ENCODE measurements at places on chromosomes 12 and 14.

DNA sequence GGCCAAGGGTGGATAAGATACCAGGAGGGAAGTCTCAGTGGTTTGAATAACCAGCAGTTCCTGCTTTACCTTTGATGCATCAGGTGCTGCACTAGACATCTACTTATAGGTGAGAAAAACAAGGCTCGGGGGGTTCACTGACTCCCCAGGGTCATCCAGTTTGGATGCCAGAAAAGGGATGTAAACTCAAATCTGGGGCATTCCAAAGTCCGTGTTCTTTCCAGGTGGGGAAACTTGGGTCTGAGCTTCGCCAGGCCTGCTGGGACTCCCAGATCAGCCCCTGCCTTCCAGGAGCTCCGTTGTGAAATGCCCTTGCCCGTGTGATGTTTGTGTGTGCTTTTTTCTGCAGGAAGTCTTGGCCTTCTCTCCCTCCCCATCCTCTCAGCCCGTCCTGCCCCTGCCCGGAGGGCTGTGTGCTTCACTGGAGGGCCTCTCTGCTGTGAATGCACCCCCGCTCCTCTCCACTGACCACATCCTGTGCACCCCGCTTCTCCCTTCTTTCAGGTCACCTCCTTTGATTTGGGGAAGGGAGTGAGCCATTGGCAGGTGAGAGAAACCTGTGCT is 42.1 kb downstream of the TSPAN9 start:
- DNase-seq, result no peak

DNA sequence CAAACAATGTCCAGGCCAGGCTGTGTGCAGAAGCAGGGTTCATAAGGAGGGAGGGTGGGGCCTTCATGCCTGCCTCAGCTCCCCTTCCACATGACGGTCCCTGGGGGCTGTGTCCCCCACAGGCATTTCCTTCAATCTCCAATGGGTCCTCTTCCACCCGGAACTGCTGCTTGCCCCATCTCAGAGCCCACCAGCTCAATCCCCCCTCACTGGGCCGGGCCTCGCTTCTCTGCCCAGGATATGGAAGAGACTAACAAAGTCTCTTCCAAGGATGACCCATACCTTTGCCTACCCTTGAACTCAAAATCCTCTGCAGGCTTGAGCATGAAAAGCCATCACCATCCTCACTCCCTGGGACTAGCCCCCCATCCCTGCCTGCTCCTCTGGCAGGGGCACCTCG is 28.4 kb upstream of the FAM181A start:
- DNase-seq, result no peak

GRCh38 chr14:90611936-90612335 is 204.3 kb downstream of the TTC7B start:
- no peak for DNase-seq

- no peak for DNase-seq
Observed at GRCh38 chr14:55500219-55500701, 59.8 kb upstream of the TBPL2 start.

DNA sequence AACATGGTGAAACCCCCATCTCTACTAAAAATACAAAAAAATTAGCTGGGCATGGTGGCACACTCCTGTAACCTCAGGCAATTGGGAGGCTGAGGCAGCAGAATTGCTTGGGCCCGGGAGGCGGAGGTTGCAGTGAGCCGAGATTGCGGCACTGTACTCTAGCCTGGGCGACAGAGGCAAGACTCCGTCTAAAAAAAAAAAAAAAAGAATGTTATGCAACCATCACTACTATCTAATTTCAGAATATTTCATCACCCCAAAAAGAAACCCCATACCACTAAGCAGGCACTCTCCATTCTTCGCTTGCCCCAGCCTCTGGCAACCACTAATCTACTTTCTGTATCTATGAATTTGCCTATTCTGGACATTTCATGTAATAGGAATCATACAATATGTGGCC is 68.8 kb upstream of the AMN start:
- DNase-seq, result no peak

DNA sequence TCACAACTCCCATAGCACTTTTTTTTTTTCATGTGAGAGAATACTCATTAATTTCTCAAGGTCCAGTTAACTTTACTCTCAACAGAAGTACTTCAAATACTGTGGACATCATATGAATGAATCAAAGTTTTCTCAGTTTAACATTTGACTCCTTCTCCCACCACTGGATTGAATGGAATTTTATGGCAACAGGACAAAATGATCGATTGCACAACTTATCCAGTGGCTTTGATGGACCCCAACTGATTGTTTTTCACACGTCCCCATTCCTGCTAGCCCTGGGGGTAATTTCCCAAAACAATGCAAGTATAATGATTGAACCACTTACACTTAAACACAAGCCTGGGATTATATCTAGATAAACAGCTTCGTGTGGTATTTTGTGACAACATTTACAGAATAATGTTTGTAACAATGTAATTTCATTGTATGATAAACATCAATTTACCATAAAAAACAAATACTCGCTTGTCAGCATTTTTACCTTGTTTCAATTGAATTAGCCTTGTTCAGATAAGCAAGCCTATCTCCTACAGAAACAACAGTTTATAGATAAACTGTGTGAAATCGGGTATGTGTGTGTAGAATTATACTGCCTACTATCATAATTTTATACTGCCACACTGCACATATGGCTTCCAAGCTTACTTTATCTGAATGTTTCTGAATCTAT is 60.9 kb downstream of the SOX5 start:
- no peak for DNase-seq

GRCh38 chr12:65300097-65300496 is 21.6 kb downstream of the MSRB3 start:
- DNase-seq, result no peak

DNA sequence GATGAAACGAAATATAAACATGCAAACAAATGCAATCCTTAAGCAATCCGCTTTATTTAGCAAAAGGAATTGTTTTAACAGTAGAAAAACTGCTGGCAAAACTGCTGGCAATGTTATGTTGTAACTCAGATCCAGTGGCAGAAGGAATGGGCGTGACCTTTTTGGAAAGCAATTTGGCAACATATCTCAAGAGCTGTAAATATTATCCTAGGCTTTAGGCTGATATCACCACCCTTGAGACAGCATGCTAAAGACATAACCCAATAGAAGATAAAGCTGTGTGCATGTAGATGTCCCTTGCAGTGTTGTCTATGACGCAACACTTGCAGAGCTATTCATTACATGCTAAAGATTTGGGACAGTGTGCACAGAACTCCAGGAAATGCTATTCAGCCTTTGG is 138.5 kb downstream of the DICER1 start:
- no peak for DNase-seq

DNA sequence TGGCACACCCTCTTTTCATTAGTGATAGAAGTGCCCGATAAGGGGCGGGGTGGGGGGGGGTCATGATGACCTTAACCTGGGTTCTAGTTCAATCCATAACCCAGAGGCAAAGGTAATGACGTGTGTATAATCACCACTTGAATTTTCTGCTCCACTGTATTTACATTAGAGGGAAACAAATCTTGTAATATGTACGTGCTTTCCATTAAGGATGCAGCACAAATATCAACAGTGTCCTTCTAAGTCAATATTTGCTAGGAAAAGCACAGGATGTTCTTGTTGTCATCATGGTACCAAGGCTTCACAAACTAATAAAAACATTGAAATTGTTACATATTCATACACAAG is 121.2 kb upstream of the SLC38A2 start:
- peak; percentile 69 for DNase-seq

- no peak for DNase-seq
Observed at GRCh38 chr14:103451401-103451800, 66.2 kb downstream of the MARK3 start.

- peak; percentile 87 for DNase-seq
Observed at GRCh38 chr12:95336387-95337067, 118.9 kb downstream of the VEZT start.

DNA sequence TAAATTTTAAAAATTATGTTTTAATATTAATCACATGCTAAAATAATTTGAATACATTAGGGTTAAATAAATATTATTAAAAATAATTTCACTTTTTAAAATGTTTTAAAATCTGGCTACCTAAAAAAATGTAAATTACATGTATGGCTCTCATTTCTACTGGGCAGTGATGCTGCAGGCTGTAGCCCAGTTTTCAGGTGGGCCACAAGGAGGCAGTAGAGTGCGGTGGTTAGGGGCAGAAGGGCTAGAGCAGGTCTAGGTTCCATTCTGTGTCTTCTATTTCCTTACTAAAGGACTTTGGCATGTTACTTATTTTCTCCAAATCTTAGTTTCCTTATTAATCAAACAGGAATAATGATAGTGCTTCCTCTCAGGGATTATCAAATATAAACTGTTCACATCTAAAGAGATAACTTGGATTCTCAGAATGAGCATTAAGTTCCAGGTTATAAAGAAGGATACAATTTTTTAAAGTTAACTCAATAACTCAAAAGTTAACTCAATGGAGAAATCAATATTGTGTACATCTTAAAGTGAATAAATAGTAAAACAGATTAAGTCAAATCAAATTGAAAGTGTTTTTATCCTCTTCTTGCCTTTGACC is 54.9 kb upstream of the OVCH1 start:
- DNase-seq, result peak; percentile 32

GRCh38 chr14:99531251-99532096 is 50.3 kb downstream of the CCNK start:
- DNase-seq, result no peak

DNA sequence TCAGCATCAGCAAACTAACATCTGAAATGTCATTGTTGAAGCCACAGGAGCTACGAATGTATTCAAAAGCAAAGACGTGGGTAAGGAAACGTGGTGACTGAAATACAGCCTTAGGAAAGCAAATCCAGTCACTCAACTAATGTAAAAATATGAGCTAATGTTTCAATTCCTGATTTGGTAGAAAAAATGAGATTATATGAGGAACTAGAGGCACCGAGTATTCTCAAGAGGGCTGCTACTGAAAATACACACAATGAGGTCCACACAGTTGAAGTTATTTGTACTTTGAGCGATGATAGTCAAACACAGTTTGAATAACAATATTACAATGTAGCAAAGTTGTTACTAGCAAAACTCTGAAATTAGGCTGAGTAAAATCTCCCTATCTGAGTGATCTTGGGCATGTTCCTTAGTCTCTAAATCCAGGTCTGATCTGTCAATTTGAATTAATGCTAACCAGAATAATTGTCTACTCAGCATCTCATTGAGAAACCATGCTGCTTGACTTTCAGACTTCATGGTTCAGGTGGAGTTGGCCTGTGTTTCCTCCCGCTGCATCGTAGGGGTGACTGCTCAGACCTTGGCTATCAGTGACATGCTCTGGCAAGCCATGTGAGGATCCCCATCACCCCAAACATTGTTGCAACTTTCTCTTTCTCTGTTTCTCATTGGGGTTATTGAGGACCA is 467.1 kb upstream of the SOX5 start:
- no peak for DNase-seq

- DNase-seq, result no peak
Observed at GRCh38 chr12:107662484-107662883, 23.1 kb upstream of the PWP1 start.

- peak; percentile 99 for DNase-seq
Observed at GRCh38 chr14:89214221-89214965, 202.6 kb downstream of the FOXN3 start.

- no peak for DNase-seq
Observed at GRCh38 chr12:121701667-121702277, 10.8 kb upstream of the TMEM120B start.

GRCh38 chr14:91270619-91271018 is 26.1 kb upstream of the GPR68 start:
- DNase-seq, result no peak

DNA sequence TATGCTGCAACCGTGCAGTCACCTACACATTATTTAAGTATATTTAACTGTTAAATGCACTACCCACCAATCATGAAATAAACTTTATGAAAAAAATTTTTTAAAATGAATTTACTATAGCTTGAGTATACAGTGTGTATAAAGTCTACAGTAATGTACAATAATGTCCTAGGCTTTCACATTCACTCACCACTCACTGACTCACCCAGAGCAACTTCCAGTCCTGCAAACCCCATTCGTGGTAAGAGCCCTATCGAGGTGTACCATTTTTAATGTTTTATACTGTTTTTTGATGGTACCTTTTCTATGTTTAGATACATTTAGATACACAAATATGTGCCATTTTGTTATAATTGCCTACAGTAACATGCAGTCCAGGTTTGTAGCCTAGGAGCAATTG is 48.1 kb downstream of the KLRG1 start:
- DNase-seq, result no peak

DNA sequence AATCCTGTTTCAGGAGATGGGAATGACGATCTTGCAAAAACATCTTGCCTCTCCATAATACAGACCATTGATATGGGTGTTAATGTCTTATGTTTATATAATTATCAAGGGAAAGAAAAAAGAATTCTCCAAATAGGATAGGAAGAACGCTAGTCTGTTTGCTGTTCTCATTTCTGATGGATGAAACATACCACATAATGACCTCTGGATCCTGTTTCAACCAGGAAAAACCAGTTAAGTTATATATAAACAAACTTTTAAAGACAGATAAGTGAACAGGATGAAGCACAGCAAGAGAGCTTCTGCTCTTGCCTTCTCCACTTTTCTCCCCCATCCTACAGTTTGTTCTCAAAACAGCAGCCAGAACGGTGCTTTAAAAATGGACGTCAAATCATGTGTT is 27.8 kb downstream of the COQ6 start:
- DNase-seq, result no peak

DNA sequence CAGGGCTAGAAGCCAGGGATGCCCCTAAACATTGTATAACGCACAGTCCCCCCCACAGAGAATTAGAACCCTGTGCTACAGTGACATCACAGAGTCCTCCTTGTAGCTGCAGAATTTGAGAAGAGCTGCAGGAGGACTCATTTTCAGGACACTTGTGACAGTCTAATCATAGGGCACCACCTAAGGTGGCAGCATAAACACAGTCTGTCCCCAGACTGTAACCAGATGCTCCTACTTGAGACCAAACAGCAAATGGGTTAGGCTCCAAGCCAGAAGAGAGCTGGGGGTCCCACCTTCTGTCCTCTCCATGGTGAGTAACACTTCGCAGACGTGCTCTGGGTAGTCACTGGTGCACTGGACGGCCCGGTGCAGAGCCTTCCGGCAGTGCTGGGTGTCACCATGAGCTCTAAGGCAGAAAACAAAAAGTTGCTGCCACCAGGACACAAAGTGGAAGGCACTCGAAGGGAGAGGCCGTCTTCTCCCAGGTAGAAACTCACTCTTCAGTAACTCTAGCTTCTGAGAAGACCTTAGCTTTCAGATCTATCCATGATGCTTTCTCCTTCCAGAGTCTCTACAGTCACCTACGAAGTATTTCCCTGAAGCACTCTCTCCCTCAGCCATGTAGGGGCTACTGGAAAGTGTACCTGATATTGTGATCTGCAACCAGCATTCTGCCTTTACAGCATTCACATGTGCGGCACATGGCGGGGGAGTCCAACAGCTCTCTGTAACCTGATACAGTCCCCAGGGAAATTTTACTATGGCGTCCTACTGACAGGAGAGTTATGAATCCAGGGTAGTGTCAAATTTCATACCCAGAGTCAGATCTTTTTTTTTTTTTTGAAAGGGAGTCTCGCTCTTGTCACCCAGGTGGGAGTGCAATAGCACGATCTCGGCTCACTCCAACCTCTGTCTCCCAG is 17.1 kb downstream of the FICD start:
- DNase-seq, result peak; percentile 48

- DNase-seq, result no peak
Observed at GRCh38 chr12:121038861-121039668, at the start of gene OASL. Gene OASL, minus strand, starts transcription at chr12:121039246. Its CDS starts 275 bp downstream, at chr12:121038971.

All from DMS153 (cell line).